Stimulated activated CD4-positive, alpha-beta T cell treated with anti-CD3 and anti-CD28 coated beads, Interleukin-2, amount 100 ng/mL, for 24 hours (primary cell): ENCODE measurements at places on chromosomes 13 and 19.

GRCh38 chr13:36857253-36857652, 38.2 kb downstream of the RFXAP start:
- no peak for DNase-seq

DNA sequence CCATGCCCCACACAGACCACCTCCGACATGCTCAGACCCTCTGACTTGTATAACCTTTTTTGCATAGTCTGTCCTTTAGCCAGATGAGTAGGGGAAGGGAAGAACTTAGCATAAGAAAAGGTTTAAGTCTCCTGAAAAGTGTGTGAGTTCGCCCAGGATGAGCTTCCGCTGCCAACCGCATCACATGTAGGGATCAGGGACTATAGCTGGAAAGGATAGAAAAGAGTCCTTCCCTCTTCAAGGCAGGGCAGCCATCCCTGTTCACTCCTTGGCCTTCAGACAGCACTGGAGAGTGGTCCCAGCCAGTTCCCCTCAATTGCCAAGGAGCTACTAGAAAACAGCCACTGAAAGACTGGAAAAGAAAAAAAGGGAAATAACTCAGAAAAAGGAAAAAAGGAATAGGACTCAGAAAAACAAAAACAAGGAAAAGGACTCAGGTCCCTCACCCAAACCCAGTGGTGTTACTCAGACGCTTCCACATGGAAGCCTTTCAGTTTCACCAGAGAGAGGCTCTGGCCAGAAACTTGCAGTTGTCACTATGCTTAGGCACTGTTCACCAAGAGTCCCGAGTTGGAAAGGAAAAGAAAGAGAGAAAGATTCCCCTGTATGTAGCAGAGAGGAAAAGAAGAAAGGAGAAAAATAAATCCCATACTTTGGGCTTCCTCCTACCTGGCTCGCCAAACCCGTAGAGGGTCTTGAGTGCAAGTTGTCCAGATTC, 5.6 kb upstream of the TM9SF2 start:
- DNase-seq = no peak

GRCh38 chr19:47331931-47332547, at the start of gene C5AR2:
Gene C5AR2 (plus strand): TSS chr19:47332175. CDS start chr19:47340800, 8,625 bp downstream.
- DNase-seq = no peak

GRCh38 chr13:98584668-98585397, 7.9 kb upstream of the STK24 start:
- DNase-seq = no peak

DNA sequence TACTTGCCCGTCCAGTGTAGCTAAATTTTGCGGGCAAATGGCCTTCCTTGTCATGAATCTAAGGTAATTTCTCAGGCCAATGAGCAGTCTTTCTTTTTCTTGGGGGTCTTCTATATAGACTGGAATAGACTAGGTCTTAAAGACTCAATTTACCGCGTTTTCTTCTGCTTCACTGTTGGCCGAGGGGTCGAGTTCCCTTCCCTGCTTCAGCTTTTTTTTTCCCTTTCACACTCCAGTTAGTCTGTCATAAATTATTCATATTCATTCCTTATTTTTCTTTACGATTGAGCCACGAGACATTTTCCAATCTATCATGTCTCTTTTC, 276 bp downstream of the ALG11 start:
- DNase-seq = no peak

DNA sequence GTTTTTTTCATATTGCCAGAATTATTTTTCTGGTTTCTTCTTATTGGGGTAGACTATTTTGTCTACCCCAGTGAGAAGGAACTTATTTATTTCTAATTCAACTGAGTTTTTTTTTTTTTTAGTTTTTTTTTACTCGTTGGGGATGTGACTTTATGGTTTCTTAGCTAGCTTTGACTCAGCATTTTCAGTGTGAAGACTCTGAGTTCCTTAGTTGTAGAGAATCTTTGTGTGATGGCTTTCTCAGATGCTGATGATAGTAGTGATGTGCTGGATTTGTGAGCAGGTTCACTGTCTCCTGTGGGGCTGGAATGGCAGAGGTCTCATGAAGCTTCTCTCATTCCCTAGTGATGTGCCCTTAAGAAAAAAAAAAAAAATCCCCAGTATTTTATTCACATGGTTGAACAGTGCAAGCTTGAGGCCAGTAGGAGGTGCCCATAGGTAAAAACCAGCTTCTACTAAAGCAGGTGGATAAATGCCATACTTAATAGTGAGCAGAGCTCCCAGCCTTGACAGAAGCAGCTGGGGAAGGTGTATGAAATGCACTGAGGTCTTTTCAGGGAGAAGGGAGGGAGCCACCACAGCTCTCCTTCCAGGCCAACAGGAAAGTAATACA, 106.2 kb upstream of the KLF5 start:
- no peak for DNase-seq

- no peak for DNase-seq
Measured at GRCh38 chr13:24167666-24168391, 7.3 kb downstream of the SPATA13 start.

- no peak for DNase-seq
Measured at GRCh38 chr13:113324398-113324797, 27.4 kb downstream of the LAMP1 start.

GRCh38 chr13:98476106-98476505, 100.8 kb downstream of the STK24 start:
- peak; percentile 67 for DNase-seq

DNA sequence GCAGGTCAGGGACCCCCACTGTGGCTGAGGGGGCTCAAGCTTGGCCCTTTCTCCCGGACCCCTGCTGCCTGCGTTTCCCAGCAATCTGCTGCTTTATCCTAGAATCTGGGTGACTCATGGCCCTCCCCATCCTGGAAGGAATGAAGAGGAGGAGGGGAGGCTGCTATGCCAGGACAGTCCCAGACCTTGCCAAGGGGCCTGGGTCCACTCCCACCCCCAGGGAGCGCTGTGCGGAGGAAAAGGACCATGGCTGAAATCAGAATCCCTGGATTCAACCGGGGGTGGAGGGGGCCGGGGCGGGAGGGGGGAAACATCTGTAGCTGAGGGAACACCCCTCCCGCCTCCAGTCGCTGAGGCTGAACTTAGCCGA, 20.5 kb downstream of the ZNF114 start:
- no peak for DNase-seq
